Body of pancreas (tissue), 4 donors: ENCODE measurements at places on chromosomes 5 and 9. TPM values are rescaled to one million over a fixed set of nuclear protein-coding genes. Genes with fewer than 3 reads are reported as not detected.

CCNI2 gene
- total RNA-seq = 0.99 TPM

- no peak for DNase-seq
Measured at GRCh38 chr5:124998520-124998919, 252.1 kb upstream of the ZNF608 start.

GRCh38 chr5:147170603-147171002 is 64.2 kb upstream of the STK32A start:
- DNase-seq = no peak

GRCh38 chr5:171521679-171522078 is 102.2 kb downstream of the FGF18 start:
- no peak for DNase-seq
